ENCODE measurements at places on chromosomes 3 and 15. TPM values are rescaled to one million over a fixed set of nuclear protein-coding genes. Genes with fewer than 3 reads are reported as not detected.

DNA sequence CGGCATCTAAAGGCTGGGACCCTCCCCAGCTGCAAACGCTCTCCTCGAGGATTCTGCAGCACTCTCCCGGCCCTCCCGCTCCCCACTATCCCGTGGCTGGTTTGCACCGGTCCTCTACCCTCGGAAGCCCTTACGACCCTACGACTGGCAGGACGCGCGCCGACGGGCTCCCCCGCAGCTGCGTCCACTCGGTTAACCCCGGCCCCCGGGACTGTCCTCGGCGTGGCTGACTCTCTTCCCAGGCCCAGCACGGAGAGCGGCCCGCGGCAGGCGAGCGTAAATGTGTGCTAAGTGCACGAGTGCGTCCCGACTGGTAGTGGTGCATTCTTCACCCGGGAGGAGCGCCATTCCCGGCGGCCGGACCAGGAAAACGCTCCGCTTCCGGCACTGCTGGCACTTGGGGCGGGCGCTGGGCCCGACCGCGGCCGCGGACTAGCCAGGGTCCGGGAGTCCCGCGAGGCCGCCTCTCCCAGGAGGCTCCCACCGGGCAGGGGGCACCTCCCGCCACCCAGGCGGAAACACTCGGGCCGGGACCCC is 508 bp downstream of the GORASP1 start:
- H3K36me3 ChIP-seq: peaks cover 3% of the 10 kb centered on the region
- peak overlapping the region; percentile 69 for H3K4me3 ChIP-seq
- peak; percentile 62 for DNase-seq
- peak overlapping the region; percentile 87 for H3K27ac ChIP-seq
- H3K4me1 ChIP-seq: peaks cover 13% of the 10 kb centered on the region
- no peaks in the 10 kb centered on the region for H3K27me3 ChIP-seq

DNA sequence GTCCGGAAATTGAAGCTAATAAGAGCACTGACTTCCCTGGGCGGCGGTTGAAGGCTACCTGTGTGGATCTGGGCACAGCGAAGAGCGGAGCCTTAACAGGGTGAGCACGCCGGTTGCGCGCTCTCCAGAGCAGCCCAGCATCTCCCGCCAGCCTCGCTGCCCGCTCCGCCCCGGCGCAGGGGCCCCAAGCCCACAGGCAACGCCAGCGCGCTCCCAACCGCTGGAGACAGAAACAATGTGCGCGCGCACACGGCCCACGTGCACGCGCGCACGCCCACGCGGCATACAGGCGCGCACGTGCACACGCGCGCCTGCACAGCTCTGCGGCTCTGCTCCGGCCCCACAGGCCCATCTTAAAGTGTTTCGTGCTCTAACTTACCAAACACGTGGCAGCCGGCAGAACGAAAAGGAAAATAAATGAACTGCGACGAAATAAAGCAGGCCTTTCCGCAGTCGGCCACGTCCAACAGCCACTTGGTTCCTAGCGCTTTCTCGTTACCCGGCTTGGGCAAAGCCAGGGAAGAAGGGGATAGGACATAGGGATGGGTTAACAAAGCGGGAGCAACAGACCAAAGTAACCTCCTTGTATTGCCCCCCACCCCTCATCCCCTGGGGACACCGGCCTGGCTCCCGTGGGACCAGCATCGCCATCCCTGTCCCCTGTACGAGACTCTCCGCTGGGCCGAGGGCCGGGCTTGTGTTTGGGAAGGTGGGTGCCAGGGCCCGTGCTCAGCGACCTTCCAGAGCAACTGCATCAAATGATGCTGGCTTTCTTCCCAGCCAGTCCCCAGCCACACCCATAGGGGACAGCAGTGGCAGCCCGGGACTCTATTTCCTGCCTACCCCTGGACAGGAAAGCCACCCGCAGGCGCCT is 203.7 kb downstream of the ABHD5 start:
- peak; percentile 83 for DNase-seq
- H3K27ac ChIP-seq: no peak overlapping the region
- H3K36me3 ChIP-seq: no peaks in the 10 kb centered on the region
- H3K4me3 ChIP-seq: peak overlapping the region; percentile 43
- H3K4me1 ChIP-seq: peaks cover 6% of the 10 kb centered on the region

DNA sequence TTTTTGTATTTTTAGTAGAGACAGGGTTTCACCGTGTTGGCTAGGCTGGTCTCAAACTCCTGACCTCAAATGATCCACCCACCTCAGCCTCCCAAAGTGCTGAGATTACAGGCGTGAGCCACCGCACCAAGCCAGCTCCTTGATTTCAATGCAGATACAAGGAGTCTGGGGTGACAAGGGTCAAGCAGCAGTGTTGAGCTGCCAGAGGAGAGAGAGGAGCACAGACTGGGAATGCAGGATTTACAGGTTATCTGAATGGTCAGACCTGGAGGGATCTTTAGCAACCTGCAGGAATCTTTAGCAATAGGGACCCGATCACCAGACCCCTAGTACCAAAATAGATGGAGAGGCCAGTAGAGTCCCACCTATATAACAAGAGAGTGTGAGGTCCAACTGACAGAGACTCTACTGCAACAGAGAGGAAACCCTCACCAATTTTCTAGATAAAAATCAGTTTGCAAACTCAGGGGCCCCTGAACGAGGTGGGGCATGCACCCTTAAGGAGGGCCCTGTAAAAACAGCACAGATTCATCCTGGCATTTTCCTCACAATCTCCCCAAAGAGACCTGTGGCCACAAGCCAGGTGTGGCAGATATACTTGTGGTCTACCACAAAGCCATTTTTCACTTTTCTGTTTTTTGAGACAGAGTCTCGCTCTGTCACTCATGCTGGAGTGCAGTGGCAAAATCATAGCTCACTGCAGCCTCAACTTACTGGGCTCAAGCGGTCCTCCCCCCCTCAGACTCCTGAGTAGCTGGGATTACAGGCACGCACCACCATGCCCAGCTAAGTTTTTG is 10.7 kb upstream of the SHISA5 start:
- no peaks in the 10 kb centered on the region for H3K36me3 ChIP-seq
- H3K4me1 ChIP-seq: no peaks in the 10 kb centered on the region
- DNase-seq: peak; percentile 16
- H3K4me3 ChIP-seq: no peak overlapping the region
- H3K27me3 ChIP-seq: no peaks in the 10 kb centered on the region

- no peak overlapping the region for H3K4me3 ChIP-seq
- H3K27ac ChIP-seq: no peak overlapping the region
- no peaks in the 10 kb centered on the region for H3K36me3 ChIP-seq
- no peak for DNase-seq
- H3K4me1 ChIP-seq: no peaks in the 10 kb centered on the region
Measured at GRCh38 chr3:171890398-171890797, 47.2 kb downstream of the TMEM212 start.

The EPHA3 gene
- 6.5 TPM for total RNA-seq
